Nucleus accumbens (tissue), 56 donors: ENCODE measurements at places on chromosomes 16 and 17.

DNA sequence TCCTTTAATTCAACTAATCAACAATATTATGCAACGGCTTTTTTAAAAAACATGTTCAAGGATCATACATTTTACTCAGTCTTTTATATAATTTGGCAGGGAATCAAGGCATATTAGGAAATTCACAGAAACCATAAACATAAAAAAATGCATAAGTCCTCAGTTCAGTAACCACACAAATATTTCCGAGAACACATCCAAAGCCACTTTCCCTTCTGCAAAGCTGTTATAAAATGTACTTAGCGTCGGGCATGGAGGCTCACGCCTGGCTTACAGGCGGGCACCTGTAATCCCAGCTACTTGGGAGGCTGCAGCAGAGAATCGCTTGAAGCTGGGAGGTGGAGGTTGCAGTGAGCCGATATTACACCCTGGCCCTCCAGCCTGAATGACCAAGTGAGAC lies 9.7 kb upstream of the ZC3H7A start:
- DNase-seq = no peak

GRCh38 chr16:66365651-66366050 lies 840 bp upstream of the CDH5 start:
- DNase-seq = no peak

DNA sequence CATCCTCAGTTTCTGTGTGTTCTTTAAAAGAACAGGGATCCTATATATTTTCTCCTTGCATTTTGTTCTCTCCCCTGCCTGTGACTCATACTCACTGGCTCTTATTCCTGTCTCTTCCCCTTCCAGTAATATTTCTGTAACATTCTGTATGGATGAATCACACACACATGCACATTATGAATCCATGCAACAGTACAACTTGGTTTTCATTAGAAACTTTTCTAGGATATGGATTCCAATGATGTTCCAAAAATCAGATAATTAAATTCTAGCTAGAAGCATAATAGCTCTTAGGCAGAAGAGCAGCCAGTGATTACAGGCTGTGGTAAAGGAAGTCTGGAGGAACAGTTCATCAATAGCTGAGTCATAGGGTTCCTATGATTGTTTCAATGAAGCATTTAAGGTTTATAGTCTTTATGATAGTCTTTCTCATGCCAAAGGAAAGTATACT lies 119.6 kb upstream of the PMFBP1 start:
- no peak for DNase-seq

DNA sequence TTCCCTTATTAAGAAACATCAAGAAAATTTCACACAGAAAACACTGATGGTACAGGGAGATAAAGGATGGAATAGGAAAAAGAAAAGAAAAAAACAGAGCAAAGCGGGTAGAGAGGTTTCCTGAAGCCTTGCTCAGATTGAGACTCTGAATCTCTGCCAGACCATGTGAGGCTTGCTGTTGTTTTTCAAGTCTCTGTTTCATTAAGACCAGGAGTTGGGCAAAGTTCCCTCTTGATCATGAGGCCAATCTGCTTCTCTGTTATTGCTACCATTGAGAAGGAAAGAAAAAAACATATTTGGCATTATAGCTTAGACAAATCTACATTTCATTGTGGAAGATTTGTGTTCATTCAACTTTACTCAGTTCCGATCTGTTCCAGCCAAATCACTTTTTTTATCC lies 201.6 kb upstream of the SOX9 start:
- no peak for DNase-seq

DNA sequence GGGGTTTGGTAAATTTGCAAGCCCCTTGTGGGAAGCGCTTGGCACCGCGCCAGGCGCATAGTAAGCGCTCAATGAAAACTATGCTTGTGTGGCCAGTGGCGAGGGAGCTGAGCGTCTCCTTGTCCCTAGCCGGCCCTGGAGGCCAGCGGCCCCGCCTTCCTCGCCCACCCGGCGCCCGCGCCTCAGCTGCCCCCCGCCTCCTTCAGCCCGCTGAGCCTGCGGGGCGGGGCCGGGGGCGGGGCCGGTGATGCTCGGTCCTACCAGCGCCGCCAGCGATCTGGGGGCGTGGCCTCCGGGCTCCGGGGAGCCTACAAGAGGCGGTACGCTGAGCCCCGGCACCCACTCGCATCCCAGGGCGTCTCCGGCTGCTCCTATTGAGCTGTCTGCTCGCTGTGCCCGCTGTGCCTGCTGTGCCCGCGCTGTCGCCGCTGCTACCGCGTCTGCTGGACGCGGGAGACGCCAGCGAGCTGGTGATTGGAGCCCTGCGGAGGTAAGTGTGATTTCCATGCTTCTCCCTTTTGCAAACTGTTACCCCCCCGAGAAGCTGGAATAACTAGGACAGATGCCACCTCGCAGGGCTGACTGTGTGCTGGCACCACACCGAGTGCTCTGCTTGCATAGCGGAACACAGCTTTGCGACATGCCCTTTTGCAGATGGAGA lies at the start of gene CRISPLD2:
Gene CRISPLD2 (plus strand): TSS at position 342 of the 661 bp plus-strand sequence. CDS start 18,511 bp downstream, outside the sequence.
- DNase-seq = peak; percentile 82

GRCh38 chr16:65867276-65867960 lies 499.1 kb upstream of the CDH5 start:
- no peak for DNase-seq

DNA sequence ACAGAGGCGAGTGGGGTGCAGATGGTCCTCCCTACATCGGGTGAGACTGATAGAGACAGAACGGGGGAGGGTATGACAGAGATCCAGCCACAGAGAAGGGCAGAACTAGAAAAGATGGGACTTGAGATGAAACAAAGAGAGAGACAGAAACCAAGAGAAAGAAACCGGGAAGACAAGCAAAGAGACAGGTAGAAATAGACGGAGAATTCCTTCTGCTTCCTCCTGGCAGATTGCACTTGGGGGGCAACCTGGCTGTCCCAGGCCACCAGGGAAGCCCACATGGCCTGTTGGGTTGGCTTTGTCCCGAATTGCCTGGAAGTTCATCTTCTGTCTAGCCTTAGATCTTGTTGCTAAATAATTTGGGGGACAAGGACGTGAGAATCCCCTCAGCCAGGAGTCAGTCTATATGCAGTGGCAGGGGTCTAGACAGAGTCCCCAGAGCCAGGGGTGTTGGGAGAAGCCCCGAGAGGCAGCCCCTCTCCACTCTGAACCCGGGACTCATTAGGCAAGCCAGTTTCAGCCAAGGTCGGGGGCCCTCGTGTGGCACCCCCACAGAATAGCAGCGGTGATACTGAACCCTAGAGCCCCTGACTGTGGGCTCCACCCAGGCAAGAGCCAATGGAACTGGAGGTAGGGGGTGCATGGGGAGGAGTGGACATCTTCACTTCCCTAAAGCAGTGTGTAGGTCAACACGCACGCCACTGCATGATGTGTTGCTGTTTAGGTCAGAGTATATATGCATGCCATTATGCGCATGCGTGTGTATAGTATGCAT lies 627 bp upstream of the TSPOAP1 start:
- DNase-seq = peak; percentile 14

DNA sequence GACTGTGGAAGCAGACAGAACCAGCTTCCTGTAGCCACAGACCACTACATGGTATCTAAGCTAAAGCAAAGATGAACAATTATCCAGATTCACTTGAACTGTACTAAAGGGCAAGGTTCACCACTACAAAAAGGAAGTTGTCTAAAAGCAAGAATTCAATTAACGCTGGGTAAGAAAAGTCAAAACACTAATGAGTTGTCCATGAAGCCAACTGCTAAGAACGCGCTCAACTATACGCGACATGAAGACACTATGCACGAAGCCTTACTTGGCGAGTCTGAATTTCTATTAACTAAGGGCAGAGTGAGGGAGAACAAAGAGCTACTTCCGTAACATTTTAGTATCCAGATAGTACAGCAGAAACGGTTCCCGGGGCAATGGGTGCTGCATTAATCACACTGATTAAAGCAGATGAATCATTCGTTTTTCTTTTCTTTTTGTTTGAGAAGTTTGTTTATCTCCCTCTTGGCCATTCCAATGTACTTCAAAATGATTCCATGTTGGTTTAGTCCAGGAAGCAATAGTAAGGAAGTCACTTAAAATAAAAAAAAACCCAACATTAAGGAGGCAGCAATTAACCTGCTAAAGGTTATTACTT lies 2.8 kb upstream of the RPS15A start:
- DNase-seq = no peak

- DNase-seq = no peak
Observed at GRCh38 chr17:37458805-37459204, 30.9 kb upstream of the DUSP14 start.

DNA sequence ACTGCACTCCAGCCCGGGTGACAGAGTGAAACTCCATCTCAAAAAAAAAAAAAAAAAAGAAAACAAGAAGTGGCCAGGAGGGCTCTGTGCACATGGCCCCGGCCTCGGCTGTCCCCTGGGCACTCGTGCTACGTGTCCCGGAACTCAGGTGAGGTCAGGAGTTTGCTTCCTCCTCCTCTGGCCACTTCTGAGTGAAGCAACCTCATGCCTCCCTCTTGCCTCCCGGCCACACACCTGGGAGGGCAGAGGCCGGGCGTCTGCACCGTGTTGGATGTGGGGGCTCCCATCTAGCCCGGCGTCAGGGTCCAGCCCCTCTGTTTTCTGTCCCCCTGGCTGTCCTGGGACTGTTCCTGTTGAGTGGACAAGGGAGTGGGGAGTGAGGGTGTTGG lies 22.2 kb downstream of the ASPSCR1 start:
- no peak for DNase-seq

GRCh38 chr16:4166821-4167220 lies 50.6 kb upstream of the ADCY9 start:
- no peak for DNase-seq

DNA sequence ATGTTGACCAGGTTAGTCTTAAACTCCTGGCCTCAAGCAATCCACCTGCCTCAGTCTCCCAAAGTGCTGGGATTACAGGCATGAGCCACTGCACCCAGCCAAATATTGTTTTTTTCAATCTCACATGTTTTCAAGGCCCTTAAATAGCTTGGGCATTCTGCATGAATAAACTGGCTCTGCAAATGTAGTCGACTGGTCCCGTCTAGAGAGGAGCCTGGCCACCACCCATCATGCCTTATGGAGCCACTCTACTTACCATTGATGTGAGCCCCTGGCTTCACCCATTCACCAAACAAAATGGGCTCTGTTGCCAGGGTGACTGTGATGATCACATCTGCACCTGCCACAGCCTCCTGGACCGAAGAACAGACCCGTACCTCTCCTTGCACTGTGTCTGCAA lies 10.8 kb downstream of the CRYM start:
- no peak for DNase-seq

DNA sequence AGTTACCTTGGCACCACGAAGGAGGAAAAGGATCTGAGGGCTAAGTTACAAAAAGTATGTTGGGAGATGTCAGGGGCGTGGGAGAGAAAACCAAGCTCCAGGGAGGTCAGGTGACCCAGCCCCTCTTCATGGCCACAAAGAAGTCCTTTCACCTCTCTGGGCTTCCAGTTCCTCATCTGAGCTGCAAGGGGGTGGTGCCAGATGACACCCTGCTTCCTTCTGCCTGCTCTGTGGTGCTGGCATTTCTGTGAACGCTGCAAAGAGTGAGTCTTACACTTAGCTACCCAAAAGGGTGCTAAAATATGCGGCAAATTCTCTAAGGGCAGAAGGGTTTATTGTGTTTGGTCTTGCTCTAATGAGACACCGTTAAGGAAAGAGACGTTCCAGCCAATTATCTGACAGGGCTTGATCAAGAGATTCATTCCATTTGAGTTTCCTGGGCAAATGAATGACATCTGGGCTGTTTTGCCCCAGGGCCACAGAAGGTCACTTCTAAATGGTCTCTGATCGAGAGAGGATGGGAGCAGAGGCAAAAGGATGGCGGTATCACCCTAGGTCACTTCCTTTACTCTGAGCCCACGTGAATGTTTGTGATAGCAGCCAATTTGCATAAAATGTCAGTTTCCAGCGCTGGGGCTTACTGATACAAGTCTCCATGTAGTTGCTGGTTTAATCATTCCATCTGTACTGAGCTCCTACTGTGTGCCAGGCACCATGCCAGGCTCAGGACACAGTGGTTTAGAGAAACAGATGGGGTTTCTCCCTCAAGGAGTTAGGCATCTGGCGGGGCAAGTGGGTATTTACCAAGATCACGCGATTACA lies 210.2 kb downstream of the KATNIP start:
- peak; percentile 60 for DNase-seq

DNA sequence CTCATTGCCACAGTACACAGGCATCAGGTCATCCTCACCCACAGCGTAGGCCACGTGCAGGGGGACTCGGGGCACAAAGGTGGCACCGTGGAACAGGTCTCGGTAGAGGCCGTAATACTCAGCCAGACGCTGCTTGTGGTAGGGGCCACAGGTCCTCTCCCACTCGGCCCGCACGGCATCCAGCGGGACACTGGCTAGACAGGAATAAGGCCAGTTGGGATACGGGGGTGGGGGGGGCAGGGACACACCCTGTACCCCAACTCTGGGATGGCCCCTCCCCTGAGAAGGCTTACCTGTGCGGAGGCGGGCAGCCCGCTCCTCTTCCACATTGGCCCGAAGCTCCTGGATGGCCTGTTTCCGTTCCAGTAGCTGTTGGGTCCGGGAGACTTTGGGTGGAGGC lies 3.0 kb downstream of the MRPL38 start:
- no peak for DNase-seq

GRCh38 chr16:3983081-3983520 lies 102.6 kb upstream of the CREBBP start:
- DNase-seq = peak; percentile 9

DNA sequence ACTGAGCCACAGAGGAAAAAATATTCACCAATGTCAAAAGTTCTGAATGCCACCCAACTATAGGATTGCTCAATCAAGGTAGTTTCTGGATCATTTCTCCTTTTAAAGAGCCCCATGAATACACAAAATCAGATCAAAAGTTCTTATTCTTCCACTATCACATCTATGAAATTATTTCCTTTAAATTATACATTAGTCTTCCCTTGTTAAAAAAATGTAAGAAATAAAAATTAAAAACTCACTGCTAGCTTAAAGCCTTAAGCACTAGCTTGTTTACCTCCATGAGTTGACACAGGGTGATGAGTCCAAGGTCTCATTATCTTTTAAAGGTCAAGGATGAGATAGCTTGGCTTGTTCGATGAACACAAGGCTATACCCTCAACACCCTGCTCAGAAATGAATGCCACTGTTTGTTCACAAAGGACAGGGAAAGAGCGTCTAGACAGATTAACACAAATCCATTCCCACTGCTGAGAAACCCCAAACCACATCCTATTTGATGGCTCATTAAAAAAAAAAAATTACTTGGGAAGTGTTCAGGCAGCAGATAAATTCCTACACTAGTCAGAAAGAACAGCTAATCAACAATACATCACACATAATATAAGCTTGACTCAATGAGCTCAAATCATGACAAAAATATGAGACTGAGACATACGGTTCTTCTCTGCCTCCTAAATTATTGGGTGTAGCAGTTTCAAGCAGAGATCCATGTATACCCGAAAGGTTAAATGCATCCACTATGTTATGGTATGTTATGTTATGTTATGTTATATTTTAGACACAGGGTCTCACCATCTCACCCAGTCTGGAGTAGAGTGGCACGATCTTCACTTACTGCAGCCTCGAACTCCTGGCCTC lies 118.9 kb downstream of the PARN start:
- no peak for DNase-seq

GRCh38 chr17:77304746-77305473 lies 164.1 kb downstream of the SEC14L1 start:
- no peak for DNase-seq
